Adrenal gland (tissue), 19 donors: ENCODE measurements at places on chromosomes 7 and 10.

DNA sequence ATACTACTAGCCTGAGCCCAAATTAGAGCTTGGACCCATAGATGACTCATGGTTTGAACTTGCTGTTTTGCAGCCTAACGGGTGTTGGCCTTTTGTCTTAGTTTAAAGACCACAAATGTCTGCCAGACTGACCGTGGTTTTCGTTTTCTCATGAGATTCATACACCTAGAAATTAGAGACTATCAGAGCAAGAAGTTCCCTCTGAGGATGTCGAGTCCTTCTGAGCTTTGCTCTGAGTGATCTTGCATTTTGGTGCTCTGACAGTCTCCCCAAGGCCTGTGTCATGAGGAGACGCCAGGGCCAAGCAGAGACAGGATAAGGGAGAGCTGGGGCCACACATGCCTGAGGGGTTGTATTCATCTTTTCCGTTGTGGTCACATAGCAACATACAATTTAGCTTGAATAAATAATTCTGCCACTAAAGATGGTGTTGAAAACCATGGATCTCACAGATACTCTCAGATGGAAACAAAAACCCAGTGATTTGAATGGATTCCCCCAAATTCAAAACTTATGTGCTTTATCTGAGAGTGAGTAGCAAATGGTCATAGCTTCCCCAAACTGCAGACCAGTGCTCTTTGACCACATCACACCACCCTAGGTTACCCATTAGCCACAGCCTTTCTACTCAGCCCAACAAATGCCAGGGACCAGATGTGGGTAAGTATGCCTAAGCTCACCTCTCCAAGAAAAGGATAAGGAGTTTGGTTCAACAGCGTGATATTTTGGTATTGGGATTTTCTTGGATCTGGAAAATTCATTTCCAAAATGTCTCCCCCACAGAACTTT is 762.0 kb upstream of the IGFBP3 start:
- DNase-seq: no peak

DNA sequence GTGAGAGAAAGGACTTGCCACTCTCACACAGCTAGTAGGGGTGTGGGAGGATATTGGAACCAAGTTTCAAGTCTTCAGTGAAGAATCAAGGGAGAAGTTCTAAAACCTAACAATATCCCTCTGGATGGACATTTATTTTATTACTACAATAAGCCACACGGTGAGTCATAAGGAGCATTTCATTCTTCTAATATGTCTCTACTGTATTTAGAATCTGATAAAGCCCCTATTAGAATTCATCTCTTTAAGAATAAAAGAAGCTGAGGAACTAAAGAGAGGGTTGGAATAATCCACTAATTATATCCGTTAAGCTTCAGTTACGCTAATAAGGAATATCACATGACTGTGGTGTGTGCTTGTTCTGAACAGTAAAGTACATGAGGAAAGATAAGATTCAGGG is 40.9 kb upstream of the ATRNL1 start:
- DNase-seq: no peak

- no peak for DNase-seq
Measured at GRCh38 chr7:81333004-81333403, 414.2 kb upstream of the SEMA3C start.

DNA sequence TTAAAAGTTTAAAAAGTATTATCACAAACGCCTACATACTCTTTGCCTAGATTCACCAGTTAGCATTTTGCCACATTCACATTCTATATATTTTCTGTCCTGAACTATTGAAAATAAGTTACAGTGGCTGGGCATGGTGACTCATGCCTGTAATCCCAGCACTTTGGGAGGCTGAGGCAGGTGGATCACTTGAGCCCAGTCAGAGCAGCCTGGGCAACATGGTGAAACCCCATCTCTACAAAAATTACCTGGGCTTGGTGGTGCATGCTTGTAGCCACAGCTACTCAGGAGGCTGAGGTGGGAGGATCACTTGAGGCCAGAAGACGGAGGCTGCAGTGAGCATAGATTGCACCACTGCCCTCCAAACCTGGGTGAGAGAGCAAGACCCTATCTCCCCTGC is 5.3 kb downstream of the ARPC1A start:
- DNase-seq: no peak

- no peak for DNase-seq
Measured at GRCh38 chr10:94010886-94011285, 17.2 kb downstream of the PLCE1 start.

GRCh38 chr10:18278181-18278580 is 138.0 kb downstream of the CACNB2 start:
- no peak for DNase-seq

DNA sequence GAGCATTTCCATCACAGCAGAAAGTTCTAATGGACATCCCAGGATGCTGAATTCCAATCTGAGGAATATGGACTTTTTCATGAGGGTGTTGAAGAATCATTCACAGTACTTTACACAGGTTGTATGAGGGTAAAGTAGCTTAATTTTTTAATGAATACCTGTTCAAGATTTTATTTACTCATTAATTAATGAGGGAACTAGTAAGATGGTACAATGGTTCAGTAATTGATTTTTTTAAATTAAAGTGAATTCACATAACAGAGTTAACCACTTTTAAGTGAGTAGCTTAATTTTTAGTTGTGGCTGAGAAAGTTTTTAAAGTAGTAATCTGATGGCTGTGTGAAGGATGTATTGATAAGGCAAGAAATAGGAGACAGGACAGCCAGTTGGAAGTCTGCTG is 266.5 kb downstream of the GFRA1 start:
- DNase-seq: no peak

GRCh38 chr7:329691-330281 is 39.8 kb downstream of the FOXL3 start:
- DNase-seq: no peak

DNA sequence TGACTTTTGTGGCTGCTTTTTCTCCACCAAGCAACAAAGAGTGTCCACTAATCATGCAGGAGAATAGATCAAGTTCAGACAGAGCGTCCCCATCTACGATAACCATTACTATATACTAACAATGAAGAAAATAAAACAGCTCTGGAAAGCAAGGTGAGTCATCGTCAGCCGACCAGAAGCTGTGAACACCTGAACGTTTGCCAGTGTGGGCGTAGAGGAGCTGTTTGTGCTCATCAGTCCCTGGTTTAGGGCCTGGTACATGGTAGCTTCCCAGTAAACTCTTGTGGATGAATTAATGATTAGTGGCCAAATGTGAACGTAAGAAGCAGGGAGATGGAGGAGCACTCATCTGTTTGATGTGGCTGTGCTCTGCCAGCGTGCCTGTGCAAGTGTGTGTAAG is 180.7 kb downstream of the EVX1 start:
- no peak for DNase-seq

GRCh38 chr7:23434147-23434917 is 36.0 kb downstream of the IGF2BP3 start:
- DNase-seq: no peak

- no peak for DNase-seq
Measured at GRCh38 chr7:135169964-135170273, 588 bp downstream of the CYREN start.

DNA sequence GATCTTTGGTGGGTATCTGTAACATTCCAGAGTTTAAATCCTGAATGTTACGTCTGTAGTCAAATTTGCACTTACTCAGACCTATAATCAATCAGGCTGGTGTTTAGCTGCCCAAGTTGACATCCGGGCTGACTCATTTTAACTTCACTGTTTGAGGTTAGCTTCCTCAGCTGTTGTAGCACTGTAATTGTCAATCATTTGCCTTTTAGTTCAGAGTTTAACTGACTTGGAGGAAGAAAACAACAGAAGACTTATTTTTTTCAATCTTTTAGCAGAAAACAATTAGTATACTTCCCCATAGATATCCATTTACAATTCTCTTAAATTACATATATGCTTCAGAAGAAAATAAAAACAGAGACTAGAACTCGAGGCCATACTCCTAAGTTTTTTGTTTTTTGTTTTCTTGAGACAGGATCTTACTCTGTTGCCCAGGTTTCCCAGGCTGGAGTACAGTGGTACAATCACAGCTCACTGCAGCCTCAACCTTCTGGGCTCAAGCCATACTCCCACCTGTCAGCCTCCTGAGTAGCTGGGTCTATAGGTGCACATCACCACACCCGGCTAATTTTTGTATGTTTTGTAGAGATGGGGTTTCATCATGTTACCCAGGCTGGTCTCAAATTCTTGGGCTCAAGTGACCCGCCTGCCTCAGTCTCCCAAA is 38.5 kb upstream of the LRRC17 start:
- DNase-seq: no peak

- no peak for DNase-seq
Measured at GRCh38 chr7:130982160-130982638, 248.2 kb upstream of the KLF14 start.

- no peak for DNase-seq
Measured at GRCh38 chr10:7179536-7179935, 231.3 kb downstream of the SFMBT2 start.

DNA sequence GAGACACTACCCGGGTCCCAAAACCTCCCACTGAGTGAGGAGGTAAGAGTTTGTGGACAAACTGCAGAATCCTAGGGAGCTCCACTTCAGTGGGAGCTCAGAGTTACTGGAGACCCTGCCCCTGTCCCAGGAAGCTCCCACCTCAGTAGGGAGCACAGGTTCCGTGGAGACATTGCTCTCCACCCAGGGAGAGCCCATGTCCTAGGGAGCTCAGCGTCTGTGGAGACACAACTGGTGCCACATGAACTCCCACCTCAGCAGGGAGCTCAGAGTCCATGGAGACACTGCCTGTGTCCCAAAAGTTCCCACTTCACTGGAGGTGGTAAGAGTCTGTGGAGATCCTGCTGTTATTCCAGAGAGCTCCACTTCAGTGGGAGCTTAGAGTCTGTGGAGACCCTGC is 6.3 kb downstream of the MYO1G start:
- no peak for DNase-seq

- DNase-seq: no peak
Measured at GRCh38 chr7:130345725-130346124, 1.1 kb downstream of the CPA5 start.

- peak; percentile 37 for DNase-seq
Measured at GRCh38 chr10:44051091-44051490, 333.8 kb downstream of the CXCL12 start.

- DNase-seq: no peak
Measured at GRCh38 chr10:86024281-86025041, 342.1 kb downstream of the GRID1 start.

DNA sequence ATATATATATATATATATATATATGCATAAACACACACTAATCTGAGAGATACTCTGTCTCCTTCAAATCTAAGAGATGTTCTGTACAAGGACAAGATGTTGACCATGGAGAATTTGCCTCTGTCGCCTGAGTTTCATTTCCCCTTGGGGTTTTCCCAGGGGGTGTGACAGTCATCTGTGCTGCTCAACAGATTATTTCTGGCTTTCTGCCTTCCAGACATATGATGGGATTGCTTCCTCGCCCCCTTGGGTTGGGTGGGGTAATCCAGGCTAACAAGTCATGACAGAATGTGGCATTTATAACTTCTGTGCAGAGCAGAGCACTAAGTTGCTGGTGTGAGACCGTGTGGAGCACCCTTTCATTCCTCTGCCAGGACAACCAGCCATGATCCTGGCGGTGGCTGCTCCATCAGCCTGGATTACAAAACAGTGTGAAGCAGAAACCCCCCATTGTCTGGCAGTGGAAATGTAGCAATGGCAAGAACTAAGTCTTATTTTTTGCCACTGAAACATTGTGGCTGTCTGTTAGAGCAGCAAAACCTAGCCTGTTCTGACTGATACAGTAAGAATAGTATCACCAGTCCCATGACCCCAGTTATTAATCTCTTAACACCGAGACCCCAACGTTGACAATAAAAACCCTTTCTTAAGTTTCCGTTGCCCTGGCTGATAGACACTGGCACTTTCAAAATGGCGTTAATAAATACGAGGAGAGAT is 13.7 kb upstream of the USP6NL start:
- DNase-seq: no peak

DNA sequence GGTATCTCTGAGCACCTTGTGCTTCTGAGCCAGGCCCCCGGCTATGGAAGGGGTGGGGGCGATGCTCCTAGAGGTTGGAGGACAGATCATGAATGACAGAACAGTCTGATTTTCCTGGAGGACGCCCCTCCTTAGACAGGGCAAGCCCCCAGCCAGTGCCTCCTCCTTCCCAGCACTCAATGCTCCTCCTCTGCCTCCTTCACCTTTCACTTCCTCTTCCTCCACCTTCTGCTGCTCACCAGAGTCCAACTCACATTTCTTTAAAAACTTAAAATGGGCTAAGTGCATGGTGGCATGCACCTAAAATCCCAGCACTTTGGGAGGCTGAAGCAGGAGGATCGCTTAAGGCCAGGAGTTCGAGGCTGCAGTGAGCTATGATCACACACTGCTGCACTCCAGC is 71.1 kb upstream of the CUX1 start:
- no peak for DNase-seq

DNA sequence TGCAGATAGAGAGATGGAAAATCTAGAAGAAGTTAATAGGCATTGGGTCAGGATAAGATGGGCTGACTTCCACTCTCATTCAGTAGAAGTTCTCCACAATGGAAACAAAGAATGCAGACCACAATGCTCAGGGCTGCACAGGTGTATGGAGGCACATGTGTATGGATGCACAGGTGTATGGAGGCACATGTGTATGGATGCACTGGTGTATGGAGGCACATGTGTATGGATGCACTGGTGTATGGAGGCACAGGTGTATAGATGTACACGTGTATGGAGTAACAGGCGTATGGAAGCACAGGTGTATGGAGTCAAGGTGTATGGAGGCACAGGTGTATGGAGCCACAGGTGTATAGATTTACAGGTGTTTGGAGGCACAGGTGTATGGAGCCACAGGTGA is 285.7 kb upstream of the PPP2R2D start:
- DNase-seq: no peak

- no peak for DNase-seq
Measured at GRCh38 chr10:8583096-8583495, 528.6 kb downstream of the GATA3 start.

GRCh38 chr10:127485153-127485857 is 63.8 kb upstream of the NPS start:
- DNase-seq: peak; percentile 61

DNA sequence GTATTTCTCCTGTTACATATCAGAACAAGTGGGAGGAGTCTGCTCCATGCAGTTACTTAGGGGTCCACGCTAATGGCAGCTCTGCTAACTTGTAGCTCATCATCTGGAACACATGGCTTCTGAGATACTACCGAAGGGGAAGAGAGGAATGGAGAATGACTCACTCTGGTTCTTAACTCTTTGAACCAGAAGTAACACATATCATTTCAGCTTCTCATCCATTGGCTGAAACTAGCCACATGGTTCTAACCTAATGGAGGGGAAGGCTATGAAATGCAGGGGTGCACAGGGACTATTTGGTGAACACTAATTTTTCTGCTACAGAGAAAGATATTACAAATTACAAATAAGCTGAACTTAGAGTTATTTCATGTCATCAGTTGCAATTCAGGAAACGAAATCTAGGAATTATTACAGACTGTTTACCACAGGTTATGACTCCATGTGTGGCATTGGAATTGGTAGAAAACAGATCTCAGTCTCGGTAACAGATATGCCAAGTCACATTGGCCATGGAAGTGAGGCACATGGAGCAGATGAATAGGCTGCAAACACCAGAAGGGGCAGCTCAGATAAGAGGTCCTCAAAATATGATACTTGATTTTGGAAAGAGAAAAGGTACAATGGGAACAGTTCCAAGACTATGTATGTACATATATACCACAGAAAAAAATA is 9.4 kb upstream of the KAT6B start:
- DNase-seq: no peak

DNA sequence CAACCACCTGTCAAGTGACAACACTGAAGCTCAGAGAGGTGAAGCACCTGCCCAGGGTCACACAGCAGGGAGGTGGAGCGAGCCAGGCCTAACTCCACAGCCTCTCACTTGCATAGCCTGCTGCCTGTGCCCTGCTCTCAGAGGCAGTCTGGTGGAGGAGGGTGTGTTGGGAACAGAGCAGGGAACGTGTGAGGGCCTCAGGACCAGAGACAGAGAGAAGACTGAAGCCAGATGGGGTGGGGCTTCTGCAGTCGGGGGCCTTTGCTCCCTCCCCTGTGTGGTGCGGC is 114.0 kb downstream of the PTPN20 start:
- peak; percentile 12 for DNase-seq
